ENCODE measurements at places on chromosomes 1 and 21.

GRCh38 chr1:79633456-79633855 is 626.9 kb upstream of the ADGRL4 start:
- no peak for DNase-seq

- no peak for DNase-seq
Observed at GRCh38 chr1:189790335-189790734, 687.3 kb downstream of the BRINP3 start.

- DNase-seq: peak; percentile 49
Observed at GRCh38 chr1:85307987-85308832, 31.8 kb upstream of the BCL10 start.

DNA sequence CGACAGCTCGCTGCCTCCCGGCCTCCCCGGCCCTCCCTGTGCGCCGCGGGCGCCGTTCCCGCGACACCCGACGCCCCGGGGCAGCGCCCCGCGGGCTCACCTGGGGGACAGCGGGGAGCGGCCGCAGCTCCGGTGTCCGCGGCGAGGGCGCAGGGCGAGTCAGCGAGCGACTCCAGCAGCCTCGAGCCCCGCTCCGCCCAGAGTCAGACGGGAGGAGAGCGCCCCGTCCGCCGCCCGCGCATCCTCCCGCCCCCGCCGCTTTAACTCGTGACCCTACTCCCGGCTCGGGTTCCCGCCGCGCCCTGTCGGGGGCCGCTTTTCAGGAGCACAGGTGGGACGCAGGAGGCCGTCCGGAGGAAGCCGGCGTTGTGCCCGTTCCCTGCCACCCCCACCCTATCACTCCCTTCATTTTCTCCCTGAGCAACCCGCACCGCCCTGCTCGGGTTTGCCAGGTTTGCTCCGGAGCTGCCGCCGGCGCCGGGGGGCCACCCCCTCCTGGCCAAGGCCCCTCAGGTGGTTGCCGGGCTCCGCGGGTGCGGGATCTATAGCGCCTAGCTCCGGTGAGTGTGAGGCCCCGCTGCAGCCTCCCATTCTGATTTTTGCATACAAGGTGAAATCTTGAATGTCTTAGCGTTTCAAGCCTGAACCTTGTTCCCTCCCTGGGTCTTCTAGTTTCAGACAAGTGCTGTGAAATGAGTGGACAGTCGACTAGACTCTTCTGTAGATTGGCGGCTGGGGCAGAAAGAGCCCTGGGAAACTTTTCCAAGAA is at the start of gene MCOLN3:
MCOLN3 (minus strand) TSS at position 205 of the 769 bp plus-strand sequence. CDS start 3,140 bp downstream, outside the sequence.
- DNase-seq: peak; percentile 12

GRCh38 chr1:52164604-52165003 is 22.7 kb downstream of the ZFYVE9 start:
- DNase-seq: no peak

- DNase-seq: no peak
Observed at GRCh38 chr1:22315315-22316078, 136.2 kb upstream of the ZBTB40 start.

DNA sequence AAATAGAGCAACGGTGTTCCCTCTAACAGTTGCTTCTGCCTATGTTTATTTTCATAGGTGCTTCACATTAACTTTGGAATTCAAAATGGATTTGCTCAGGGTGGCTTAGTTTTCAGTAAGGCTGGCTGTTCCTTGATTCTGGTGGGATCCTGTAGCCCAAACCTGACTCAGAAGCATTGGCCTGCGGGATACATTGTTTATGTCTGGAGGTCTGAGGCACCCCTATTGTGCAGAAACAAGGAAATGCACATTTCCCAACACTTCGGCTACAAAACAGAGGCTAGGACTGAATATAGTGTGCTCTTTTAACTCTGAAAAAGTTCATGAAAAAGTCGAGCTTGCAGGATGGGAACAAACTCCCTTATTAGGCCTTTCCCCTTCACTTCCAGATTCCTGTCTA is 133.8 kb upstream of the F3 start:
- no peak for DNase-seq

- DNase-seq: no peak
Observed at GRCh38 chr1:226429858-226430715, 22.2 kb upstream of the PARP1 start.

DNA sequence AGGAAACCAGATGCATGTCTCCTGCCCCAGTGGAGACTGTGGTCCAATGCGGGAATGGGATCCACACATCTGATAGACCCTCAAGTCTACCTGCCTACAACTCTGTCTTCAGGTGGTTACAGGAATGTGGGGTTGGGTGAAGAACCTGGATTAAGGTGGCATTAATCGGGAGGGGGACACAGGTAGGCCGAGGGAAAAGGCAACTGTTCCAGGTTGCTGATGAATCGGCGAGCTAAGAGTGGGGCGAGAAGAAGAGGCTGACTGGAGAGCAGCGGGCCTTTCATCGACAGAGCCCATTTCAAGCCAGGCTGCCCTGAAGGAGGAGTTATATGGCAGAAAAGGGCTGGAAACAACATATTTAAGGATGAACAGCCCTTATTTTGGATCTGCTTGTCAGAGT is 836 bp downstream of the CD2 start:
- DNase-seq: no peak
